ENCODE measurements at places on chromosomes 4 and X.

GRCh38 chr4:103842076-103842475 is 122.3 kb upstream of the TACR3 start:
- H3K27ac ChIP-seq = no peak overlapping the region
- H3K4me1 ChIP-seq = no peaks in the 10 kb centered on the region

- no peak for DNase-seq
- peaks cover 6% of the 10 kb centered on the region for H3K4me1 ChIP-seq
- H3K27me3 ChIP-seq = no peaks in the 10 kb centered on the region
- no peaks in the 10 kb centered on the region for H3K36me3 ChIP-seq
- no peak overlapping the region for H3K4me3 ChIP-seq
Measured at GRCh38 chr4:184528051-184528450, 53.7 kb upstream of the IRF2 start.

GRCh38 chr4:87103086-87103485 is 117.3 kb downstream of the KLHL8 start:
- peaks cover 55% of the 10 kb centered on the region for H3K36me3 ChIP-seq
- peak overlapping the region; percentile 82 for H3K27ac ChIP-seq
- H3K27me3 ChIP-seq = no peaks in the 10 kb centered on the region
- peaks cover 30% of the 10 kb centered on the region for H3K4me1 ChIP-seq
- no peak overlapping the region for H3K4me3 ChIP-seq

DNA sequence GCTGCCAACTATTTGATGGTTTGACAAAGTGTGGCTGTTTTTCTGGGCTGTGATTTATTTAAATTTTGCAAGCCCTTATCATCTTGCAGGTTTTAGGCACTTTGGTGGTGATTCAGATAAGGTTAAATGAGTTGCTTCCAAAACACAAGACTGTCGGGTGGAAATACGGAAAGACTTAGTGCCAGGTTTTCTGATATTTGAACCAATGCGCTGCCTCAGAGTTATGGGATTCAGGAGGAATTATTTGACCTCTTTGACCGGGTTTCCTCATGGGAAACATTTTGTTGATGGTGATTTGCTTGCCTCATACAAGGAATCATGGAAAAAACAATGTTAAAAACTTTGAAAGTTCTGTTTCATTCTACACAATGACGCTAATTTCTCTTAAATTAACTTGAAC is 136.1 kb upstream of the MAP9 start:
- H3K27me3 ChIP-seq = no peaks in the 10 kb centered on the region
- H3K4me1 ChIP-seq = no peaks in the 10 kb centered on the region

- H3K27ac ChIP-seq = no peak overlapping the region
- H3K4me1 ChIP-seq = no peaks in the 10 kb centered on the region
- DNase-seq = no peak
- H3K4me3 ChIP-seq = no peak overlapping the region
- H3K36me3 ChIP-seq = no peaks in the 10 kb centered on the region
- no peaks in the 10 kb centered on the region for H3K27me3 ChIP-seq
Measured at GRCh38 chrX:148271263-148271662, 229.2 kb upstream of the AFF2 start.

DNA sequence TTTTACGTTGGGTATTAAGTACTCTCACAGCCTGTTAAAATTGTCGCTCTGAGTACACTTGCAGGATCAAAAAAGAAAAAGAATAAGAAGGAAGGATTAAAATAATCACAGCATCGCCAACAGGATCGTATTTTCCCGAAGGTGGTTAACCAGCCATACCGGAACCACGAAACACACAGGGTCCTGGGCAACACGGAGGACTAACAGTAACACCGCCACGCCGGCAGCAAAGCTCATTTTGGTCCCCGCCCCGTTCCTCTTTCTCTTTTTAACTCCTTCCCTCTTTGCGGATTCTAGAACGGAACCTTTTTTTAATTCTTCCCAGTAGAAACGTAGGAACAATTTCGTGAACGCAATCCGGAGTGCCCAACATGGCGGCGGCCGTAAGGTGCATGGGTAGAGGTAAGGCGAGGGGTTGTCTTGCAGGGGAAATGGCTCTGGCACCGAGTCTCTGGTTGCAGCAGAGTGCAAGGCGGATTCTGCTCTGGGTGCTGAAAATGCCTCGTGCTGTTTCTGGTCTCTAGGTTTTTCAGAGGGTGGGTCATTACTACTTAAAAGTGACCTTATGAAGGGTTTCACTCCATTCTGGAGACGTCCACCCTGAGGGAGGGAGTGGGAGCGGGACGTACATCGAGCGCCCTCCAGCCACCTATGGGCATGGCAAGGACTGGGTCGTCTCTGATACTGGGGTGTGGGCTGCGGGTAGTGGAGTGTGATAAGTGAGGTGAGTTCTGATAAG is at the start of gene MRPL1:
Gene MRPL1, plus strand, starts transcription at position 353 of the 739 bp plus-strand sequence. Its CDS starts 19 bp downstream, at position 372.
- H3K4me1 ChIP-seq = peaks cover 15% of the 10 kb centered on the region
- peaks cover 16% of the 10 kb centered on the region for H3K36me3 ChIP-seq
- peak; percentile 96 for DNase-seq
- H3K4me3 ChIP-seq = peak within 1 kb of the TSS; percentile 90

DNA sequence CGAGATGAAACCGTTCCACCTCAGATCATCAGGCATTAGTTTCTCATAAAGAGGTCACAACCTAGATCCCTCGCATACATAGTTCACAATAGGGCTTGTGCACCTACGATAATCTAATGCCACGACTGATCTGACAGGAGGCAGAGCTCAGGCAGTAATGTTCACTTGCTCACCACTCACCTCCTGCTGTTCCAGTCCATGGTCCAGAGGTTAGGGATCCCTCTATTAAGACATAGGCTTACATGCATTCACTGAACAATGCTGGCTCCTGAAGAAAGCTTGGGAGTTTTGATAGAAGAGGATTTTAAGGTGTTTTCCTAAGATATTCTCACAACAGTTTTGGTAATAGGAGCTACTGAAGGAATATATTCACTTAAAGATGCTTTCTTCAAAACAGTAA is 236.1 kb upstream of the FTHL17 start:
- no peak overlapping the region for H3K4me3 ChIP-seq
- DNase-seq = no peak
- H3K36me3 ChIP-seq = no peaks in the 10 kb centered on the region
- peaks cover 26% of the 10 kb centered on the region for H3K27me3 ChIP-seq

GRCh38 chrX:153445856-153446635 is at the start of gene TREX2:
Gene TREX2 (minus strand): TSS chrX:153446056. CDS start chrX:153445430, 626 bp downstream.
- no peaks in the 10 kb centered on the region for H3K27me3 ChIP-seq
- H3K4me1 ChIP-seq = no peaks in the 10 kb centered on the region
- H3K4me3 ChIP-seq = no peak within 1 kb of the TSS
- peaks cover 8% of the 10 kb centered on the region for H3K36me3 ChIP-seq
- H3K27ac ChIP-seq = no peak within 1 kb of the TSS

DNA sequence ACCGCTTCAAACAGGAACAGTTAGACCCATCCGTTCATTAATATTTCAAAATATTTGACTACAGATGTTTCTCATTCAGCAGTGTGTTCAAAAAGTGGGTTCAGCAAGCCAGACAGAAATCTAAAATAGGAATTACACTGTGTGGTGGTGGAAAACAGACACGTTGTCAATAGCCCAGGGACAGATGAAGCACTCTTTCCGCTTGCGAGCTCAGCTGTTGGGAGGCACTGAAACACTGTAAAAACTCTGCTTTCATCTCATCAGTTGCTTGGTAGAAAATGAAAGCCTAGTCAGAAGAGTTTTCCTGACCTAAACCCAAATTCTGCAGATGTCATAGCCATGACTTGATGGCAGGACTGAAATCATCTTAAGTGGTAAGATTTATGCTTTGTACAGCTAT is 38.5 kb downstream of the LRP2BP start:
- no peak overlapping the region for H3K27ac ChIP-seq
- no peaks in the 10 kb centered on the region for H3K4me1 ChIP-seq
- no peaks in the 10 kb centered on the region for H3K27me3 ChIP-seq
- DNase-seq = no peak
- H3K4me3 ChIP-seq = no peak overlapping the region

- peak; percentile 45 for DNase-seq
- H3K4me3 ChIP-seq = peak overlapping the region; percentile 43
- H3K4me1 ChIP-seq = peaks cover 36% of the 10 kb centered on the region
- H3K27ac ChIP-seq = peak overlapping the region; percentile 86
Measured at GRCh38 chr4:98625920-98626319, 32.5 kb downstream of the TSPAN5 start.

DNA sequence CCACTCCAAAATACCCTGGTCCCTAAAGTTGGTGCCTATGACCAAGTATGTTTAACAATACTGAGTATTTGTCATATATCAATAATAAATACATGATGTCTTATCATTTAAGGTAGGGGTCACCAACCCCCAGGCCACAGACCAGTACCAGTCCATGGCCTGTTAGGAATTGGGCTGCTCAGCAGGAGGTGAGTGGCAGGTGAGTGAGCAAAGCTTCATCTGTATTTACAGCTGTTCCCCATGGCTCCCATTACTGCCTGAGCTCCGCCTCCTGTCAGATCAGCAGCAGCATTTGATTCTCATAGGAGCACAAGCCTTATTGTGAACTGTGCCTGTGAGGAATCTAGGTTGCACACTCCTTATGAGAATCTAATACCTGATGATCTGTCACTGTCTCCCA is 126.2 kb downstream of the HNRNPD start:
- no peak for DNase-seq
- peaks cover 14% of the 10 kb centered on the region for H3K4me1 ChIP-seq
- H3K27me3 ChIP-seq = no peaks in the 10 kb centered on the region
- no peak overlapping the region for H3K27ac ChIP-seq
- no peaks in the 10 kb centered on the region for H3K36me3 ChIP-seq

- peaks cover 13% of the 10 kb centered on the region for H3K4me1 ChIP-seq
- H3K36me3 ChIP-seq = no peaks in the 10 kb centered on the region
- no peak overlapping the region for H3K4me3 ChIP-seq
- H3K27ac ChIP-seq = no peak overlapping the region
- DNase-seq = peak; percentile 64
Measured at GRCh38 chrX:70039758-70040157, 10.0 kb downstream of the AWAT2 start.

- H3K27me3 ChIP-seq = no peaks in the 10 kb centered on the region
- DNase-seq = peak; percentile 61
- H3K36me3 ChIP-seq = no peaks in the 10 kb centered on the region
- H3K27ac ChIP-seq = no peak overlapping the region
Measured at GRCh38 chrX:9312922-9313867, 151.7 kb upstream of the TBL1X start.

DNA sequence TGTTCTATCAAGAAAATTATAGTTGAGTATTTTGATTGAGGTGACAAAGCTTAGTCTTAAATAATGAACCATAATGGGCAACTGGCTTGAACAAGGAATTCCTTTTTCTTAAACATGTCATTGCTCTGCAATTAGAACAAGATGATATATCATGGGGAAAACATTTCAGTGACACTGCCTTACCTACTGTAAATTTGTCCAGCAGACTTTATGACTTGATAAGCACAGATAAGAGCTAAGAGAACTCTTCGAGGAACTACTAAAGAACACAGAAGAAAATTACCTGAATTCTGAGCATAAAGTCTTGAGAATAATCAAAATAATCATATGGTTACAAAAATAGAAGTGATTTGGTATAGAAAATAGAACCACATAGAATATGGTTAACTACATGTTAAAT is 257.8 kb downstream of the PDHA2 start:
- no peak overlapping the region for H3K4me3 ChIP-seq
- no peak overlapping the region for H3K27ac ChIP-seq
- DNase-seq = no peak
- H3K36me3 ChIP-seq = no peaks in the 10 kb centered on the region

DNA sequence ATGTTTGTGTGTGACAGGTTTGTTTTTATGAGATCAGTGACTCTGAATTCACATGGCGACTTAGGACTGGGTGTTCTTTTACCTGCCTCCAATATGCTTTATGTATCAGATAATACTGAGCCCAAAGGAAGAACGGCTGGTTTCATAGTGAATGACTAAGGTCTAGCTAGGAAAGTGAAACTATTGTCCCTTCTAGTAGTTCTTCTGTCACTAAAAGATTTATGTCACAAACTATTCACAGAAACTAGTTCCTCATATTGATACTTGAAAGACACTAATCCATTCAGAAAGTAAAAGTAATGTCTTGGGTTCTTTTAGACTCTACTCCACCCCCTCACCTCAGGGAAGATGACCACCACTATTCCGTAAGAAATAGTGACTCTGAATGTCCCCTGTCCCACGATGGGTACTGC is 81.7 kb downstream of the EGF start:
- peaks cover 11% of the 10 kb centered on the region for H3K4me1 ChIP-seq
- DNase-seq = no peak
- H3K27ac ChIP-seq = no peak overlapping the region
- H3K36me3 ChIP-seq = no peaks in the 10 kb centered on the region
- H3K27me3 ChIP-seq = no peaks in the 10 kb centered on the region

DNA sequence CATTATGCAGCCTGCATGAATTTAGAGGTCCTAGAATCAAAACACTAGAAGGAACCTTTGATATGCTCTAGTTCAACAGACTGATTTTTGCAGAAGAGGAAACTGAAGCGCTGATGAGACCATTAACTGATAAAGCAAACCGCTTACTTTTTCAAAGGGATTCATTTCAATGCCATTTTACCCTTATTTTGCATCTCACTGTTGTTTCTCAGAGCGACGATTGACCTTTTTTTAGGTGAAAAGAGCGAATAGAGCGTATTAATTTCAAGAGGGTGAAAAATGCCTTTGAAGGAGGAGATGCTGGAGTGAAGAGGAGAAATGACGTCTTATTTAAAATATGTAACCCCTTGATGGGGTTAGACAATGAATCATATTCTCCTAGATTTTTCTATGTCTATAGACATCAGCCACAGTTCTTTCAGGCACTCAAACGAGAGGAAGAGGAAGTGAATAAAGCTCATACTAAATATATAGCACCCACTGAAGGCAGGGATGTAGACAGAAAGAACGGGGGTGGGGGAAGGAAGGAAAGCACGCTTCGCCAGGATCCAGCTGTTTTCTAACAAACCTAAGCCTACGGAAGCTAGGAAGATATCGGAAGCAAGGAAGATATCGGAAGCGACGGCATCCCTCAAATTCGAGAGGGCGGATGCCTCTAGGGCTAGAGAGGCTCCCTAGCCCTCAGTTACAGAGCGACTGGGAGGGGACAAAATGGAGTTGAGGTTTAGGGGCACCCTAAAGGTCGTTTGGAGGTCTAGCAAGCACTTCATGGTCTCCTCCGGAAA is 848 bp downstream of the ACSL4 start:
- H3K36me3 ChIP-seq = peaks cover 7% of the 10 kb centered on the region
- H3K4me3 ChIP-seq = peak overlapping the region; percentile 90
- H3K4me1 ChIP-seq = peaks cover 21% of the 10 kb centered on the region
- no peak for DNase-seq
- peaks cover 29% of the 10 kb centered on the region for H3K27me3 ChIP-seq

DNA sequence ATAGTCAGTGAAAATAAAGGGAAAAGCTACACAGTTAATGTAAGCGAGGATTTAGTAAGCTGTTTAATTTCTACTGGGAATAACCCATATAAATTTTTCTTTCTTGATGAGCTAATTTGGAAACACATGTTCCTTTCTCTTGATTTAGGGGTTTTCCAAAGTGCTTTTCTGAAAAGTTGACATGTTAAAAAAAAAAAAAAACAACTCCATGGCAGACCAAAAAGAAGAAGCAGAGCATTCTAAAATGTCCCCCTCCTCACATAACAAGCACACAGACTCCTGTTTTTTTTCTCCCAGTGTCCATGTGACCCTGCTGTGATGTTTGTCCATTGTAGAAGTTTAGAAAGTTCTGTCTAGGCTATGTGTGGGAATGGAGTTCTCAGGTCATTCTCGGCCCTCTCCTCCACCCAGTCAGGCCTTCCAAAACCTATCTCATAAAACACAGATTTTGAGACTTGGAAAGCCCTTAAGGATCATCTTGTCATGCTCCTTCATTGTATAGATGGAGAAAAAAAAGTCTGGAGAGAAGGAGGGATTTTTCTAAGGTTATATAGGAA is 792 bp downstream of the CLIC2 start:
- H3K4me1 ChIP-seq = no peaks in the 10 kb centered on the region
- peak overlapping the region; percentile 30 for H3K27ac ChIP-seq
- peak overlapping the region; percentile 44 for H3K4me3 ChIP-seq
- no peaks in the 10 kb centered on the region for H3K27me3 ChIP-seq
- DNase-seq = no peak
